ENCODE measurements at places on chromosomes 7 and 10. TPM values are rescaled to one million over a fixed set of nuclear protein-coding genes. Genes with fewer than 3 reads are reported as not detected.

Gene FAM237B
- total RNA-seq, result not detected

Gene CPVL
- 18.6 TPM for total RNA-seq

Gene OR2A12
- total RNA-seq, result not detected

- no peaks in the 10 kb centered on the region for H3K36me3 ChIP-seq
- H3K27me3 ChIP-seq, result no peaks in the 10 kb centered on the region
- no peak overlapping the region for H3K27ac ChIP-seq
These were observed 7.7 kb downstream of the NPC1L1 start for GRCh38 chr7:44533301-44534055.

DNA sequence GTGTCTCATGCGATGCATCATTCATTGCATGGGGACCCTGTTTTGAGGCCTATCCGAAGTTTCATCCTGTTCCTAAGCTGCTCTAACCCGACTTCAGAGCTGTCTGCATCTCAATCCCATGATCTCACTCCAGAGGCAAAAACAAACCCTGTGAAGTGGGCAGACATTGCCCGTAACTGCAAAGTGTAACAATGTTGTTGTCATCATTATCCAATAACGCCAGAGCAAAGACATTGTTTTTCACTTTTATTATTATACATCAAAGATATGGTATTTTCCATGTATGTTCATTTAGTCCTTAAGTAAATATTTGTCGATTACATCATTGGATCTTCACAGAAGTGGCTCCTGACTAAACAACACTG, 246.7 kb downstream of the KLF6 start:
- H3K27me3 ChIP-seq, result no peaks in the 10 kb centered on the region
- H3K4me1 ChIP-seq, result no peaks in the 10 kb centered on the region
- no peak overlapping the region for H3K4me3 ChIP-seq
- H3K36me3 ChIP-seq, result no peaks in the 10 kb centered on the region

DNA sequence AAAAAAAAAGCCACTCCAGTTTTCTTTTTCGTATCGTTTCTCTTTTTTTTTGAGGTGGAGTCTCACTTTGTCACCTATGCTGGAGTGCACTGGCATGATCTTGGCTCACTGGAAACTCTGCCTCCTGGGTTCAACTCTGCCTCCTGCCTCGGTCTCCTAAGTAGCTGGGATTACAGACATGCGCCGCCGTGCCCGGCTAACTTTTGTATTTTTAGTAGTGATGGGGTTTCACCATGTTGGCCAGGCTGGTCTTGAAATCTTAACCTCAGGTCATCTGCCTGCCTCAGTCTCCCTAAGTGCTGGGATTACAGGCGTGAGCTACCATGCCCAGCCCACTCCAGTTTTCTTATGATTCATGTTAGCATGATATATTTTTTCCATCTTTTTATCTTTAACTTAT, 92.7 kb downstream of the ANKRD61 start:
- H3K4me1 ChIP-seq, result no peaks in the 10 kb centered on the region
- H3K27me3 ChIP-seq, result no peaks in the 10 kb centered on the region
- no peak overlapping the region for H3K4me3 ChIP-seq
- H3K36me3 ChIP-seq, result no peaks in the 10 kb centered on the region

GRCh38 chr7:69747144-69747543, 148.9 kb downstream of the AUTS2 start:
- no peaks in the 10 kb centered on the region for H3K4me1 ChIP-seq
- H3K4me3 ChIP-seq, result no peak overlapping the region
- H3K27me3 ChIP-seq, result no peaks in the 10 kb centered on the region
- no peaks in the 10 kb centered on the region for H3K36me3 ChIP-seq

- no peak overlapping the region for H3K27ac ChIP-seq
- no peak overlapping the region for H3K4me3 ChIP-seq
- no peaks in the 10 kb centered on the region for H3K36me3 ChIP-seq
These were observed 42.0 kb upstream of the JAZF1 start for GRCh38 chr7:28222636-28223035.

GRCh38 chr7:128889121-128889520, 21.4 kb downstream of the KCP start:
- H3K4me3 ChIP-seq, result no peak overlapping the region
- no peaks in the 10 kb centered on the region for H3K27me3 ChIP-seq
- H3K27ac ChIP-seq, result no peak overlapping the region
- H3K4me1 ChIP-seq, result no peaks in the 10 kb centered on the region
- DNase-seq, result no peak

DNA sequence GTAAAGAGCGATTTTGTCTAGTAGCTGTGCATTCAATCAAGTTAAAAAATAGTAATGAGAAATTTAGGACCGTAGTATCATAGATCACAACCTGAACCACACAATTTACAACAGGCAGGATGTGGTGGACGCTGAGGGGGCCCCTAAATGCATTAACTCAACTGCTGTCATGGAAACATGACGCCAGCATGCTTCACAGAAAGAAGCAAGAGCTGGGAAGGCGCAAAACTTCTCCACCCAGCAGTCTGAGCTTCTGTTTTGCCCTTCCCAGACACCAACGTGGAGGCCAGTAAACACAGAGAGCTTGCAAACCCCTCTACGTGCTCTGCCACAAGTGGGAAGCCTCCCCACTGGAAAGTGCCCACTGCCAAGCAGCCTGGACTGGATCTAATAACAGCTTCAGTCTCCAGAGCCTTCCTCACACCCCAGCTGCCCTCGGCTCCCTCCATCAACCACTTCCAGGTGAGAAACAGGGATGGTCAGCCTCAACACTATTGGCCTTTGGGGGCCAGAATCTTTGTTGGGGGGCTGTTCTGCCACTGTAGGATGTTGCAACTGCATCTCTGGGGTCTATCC, 151.8 kb downstream of the SFMBT2 start:
- H3K27ac ChIP-seq, result no peak overlapping the region
- no peaks in the 10 kb centered on the region for H3K27me3 ChIP-seq
- H3K36me3 ChIP-seq, result no peaks in the 10 kb centered on the region
- no peak for DNase-seq
- H3K4me1 ChIP-seq, result peaks cover 5% of the 10 kb centered on the region
